ENCODE measurements at places on chromosomes 5 and 9.
A peak's percentile ranks its signal among the peaks of the same experiment; 100 is the strongest.

DNA sequence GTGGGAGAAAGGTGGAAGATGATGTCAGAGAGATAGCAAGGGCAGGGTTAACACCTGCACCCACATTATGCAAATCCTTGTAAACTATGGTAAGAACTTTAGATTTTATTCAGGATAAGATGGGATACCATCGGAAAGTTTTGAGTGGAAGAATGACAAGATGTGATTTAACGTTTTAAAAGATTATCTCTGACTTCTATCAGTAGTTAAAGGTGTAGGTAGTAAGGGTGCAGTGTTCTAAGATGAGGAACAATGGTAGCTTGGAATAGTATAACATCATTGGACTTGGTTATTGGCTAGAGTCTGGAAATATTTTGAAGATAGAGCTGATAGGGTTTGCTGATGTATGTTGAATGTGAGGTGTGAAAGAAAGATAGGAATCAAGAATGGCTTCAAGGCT is 211.3 kb downstream of the CCDC171 start:
- DNase-seq = no peak

- no peak for DNase-seq
Observed at GRCh38 chr5:179337796-179338676, 7.2 kb downstream of the ADAMTS2 start.

DNA sequence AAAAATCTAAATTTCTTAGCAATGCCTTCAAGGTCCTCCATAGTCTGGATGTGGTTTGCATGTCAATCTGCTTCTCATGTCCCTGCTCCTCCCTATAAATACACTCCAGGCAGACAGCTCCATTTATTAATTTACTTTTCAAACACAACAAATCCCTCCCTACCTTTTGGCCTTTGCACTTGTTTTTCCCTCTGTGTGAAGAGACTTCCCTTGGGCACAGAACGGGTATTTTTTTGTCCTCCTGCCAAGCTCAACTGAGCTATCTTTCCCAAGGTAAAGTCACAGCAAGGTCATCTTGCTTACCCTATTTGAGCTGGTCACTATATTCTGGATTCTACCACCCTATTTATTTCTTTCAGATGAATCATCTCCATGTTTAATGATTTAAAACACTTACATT is 159.6 kb upstream of the ANKH start:
- DNase-seq = no peak

DNA sequence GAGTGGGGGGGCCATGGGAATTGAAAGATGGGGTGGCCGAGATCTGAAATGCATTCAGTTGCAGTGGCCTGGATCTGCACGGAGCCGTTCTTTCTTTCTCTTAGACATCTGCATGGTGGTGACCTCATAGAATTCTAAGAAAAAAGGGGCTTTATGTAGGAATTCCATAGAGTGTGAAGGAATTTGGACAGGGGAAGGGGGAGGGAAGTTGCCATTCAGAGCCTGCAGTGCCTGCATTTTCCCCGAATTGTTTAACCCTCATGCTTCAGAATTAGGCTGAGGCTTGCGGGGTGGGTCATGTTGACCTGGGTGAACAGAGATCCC is 4.9 kb downstream of the NEK6 start:
- DNase-seq = no peak

DNA sequence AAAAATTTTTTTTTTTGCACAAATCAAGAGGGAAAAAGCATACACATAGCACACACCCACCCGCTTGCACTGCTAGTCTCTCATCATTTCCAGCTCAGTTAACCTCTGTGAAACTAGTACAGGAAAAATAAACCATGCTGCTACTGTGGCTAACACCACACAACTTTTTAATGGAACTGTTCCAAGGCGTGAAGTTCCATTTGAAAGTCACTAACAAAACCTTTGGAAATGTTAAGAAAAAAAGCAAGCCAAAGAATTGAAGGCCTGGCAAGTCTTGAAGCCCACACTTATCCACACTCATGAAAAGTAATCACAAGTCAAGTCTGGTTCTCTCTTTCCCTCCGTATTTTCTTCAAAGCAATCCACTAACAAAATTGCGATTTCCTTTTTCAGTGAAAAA is 116.3 kb downstream of the FANCC start:
- no peak for DNase-seq

GRCh38 chr5:33794550-33795181 is 97.1 kb downstream of the ADAMTS12 start:
- peak; percentile 47 for DNase-seq

- DNase-seq = no peak
Observed at GRCh38 chr5:159833088-159833487, 83.2 kb upstream of the ADRA1B start.

DNA sequence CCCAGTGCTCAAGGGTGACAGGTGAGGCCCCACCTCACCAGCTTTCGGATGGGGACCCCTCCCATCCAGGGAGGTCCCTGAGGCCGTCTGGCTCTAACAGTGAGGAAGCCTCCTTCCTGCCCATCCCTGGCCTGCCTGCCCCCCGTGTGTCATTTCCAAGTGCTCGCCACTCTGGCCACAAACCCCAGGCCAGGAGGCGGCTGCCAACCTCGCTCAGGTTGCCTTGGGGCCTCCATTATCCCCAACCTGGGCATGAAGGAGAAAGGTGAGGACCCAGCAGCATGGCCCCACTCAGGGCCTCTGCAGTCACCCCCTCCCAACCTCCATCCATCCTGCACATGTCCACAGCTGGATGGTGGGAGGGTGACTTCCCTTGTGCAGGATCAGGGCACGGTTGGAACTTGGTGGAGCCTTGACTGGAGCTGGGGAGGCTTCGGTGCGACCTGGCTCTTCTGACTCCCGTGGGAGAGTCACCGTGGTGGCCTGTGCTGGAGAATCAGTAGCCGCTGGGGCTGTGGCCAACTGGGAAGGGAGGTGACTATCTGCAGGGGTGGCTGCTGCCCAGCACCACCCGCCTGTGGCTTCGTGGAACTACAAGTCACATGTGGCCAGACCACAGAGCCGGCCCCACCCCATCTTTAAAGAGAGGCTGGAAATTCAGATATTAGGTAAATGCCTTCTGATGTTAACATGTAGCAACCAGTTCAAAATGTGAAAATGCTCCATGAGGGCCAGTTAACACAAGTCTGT is 37.5 kb upstream of the GFPT2 start:
- DNase-seq = peak; percentile 13

- no peak for DNase-seq
Observed at GRCh38 chr9:123716339-123716945, 213.5 kb downstream of the DENND1A start.

GRCh38 chr9:116661037-116661954 is 25.8 kb upstream of the TRIM32 start:
- DNase-seq = peak; percentile 79

DNA sequence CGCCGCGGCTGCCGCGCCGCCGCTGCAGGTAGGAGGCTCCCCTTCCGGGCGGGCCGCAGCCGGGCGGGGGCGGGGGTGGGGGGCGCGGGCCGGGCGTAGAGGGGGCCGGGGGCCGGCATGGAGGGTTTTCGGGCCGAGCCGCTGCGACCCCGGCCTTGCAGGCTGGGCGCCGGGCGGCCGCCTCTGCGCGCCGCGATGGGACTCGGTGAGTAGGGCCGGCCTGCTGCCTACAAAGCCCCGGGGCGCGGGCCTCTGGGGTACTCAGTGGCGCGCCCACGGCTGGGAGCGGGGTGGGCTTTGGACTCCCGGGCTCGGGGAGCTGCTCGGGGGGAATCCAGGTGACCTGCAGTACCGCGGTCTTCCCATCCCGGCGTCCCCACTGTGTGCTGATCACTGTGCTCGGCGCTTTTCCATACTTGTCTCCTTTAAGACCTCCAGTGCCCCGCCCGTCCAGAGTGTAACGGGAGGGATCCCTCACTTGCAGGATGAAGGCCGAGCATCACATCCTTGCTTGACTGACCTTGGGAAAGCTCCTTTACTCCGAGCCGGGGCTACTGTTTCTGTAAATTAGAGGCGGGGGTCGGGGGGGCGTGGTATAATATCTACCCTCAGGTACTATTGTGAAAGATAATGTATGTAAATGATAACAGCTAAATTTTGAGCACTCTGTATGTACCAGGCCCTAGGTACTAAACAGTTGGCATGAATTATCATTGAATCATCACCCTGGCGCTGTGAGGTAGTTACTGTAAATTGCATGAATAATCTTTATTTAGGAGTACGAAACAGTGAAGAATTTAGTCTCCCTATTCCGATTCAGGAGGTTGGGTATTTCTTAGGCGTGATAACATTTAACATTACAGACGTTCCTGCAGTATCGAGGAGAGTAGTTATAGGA is 672 bp downstream of the MSANTD3 start:
- DNase-seq = peak; percentile 62

Data from GM03348 (cell line).